ENCODE measurements at places on chromosomes 3 and 15.

- DNase-seq, result no peak
Observed at GRCh38 chr3:56621681-56622080, 61.4 kb downstream of the TASOR start.

DNA sequence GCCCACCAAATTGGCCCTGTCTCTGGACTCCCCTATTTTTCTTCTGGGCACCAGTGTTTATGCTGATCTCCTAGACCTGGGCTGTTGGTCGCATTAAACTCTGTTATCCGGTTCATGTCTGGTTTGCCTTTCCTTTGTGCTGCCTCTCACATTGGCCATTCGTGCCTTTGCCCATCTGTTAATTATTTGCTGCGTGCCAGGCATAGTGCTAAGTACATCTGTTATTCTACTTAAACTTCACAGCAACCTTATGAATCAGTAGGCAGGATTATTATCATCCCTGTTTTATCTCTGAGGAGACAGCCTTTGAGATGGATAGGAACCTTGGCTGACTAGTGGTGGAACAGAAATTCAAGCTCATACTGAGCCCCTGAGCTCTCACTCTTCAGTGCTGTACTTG, 76.0 kb downstream of the THSD4 start:
- no peak for DNase-seq

DNA sequence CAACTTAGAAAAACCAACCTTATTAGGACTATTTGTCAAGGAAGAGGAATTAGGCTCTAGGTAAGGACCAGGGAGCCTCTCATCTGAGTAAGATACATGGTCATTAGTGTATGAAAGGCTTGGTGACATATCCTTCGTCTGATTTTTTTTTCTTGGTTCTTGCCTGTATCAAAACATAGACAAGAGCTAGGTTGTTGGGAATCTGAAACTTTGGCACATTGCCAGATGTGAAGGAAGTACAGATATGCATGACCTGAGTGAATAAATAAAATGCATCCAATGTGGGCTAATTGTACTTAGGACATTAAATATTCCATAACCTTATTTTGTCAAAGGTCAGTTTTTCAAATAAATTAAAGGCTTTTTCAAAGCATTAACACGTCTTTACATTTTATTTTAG, 151.8 kb downstream of the SYNPR start:
- DNase-seq, result no peak

GRCh38 chr15:31298707-31299172, 27.9 kb upstream of the KLF13 start:
- DNase-seq, result no peak

DNA sequence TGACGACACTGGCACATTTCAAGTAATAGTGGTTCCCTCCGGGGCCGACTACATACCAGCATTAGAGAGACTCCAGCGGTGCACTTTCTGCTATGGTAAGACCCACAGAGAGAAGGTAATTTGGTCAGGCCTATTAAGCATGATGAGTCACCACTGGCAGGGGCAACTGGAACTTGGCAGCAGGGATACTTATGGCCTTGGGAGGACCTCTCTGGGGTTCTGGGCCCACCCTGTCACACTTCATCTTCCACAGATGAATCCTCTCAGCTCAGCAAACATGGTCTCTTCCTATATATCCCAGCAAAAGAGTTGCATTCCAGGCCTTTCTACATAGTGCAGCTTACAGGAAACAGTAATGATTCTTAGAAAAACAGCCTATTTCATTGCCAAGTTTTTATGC, 88.0 kb downstream of the PIK3R4 start:
- DNase-seq, result no peak

- DNase-seq, result no peak
Observed at GRCh38 chr3:19596408-19596807, 337.6 kb downstream of the EFHB start.

GRCh38 chr3:155737844-155738460, 6.9 kb downstream of the PLCH1 start:
- no peak for DNase-seq

GRCh38 chr3:33071946-33072345, 25.0 kb downstream of the GLB1 start:
- DNase-seq, result no peak

DNA sequence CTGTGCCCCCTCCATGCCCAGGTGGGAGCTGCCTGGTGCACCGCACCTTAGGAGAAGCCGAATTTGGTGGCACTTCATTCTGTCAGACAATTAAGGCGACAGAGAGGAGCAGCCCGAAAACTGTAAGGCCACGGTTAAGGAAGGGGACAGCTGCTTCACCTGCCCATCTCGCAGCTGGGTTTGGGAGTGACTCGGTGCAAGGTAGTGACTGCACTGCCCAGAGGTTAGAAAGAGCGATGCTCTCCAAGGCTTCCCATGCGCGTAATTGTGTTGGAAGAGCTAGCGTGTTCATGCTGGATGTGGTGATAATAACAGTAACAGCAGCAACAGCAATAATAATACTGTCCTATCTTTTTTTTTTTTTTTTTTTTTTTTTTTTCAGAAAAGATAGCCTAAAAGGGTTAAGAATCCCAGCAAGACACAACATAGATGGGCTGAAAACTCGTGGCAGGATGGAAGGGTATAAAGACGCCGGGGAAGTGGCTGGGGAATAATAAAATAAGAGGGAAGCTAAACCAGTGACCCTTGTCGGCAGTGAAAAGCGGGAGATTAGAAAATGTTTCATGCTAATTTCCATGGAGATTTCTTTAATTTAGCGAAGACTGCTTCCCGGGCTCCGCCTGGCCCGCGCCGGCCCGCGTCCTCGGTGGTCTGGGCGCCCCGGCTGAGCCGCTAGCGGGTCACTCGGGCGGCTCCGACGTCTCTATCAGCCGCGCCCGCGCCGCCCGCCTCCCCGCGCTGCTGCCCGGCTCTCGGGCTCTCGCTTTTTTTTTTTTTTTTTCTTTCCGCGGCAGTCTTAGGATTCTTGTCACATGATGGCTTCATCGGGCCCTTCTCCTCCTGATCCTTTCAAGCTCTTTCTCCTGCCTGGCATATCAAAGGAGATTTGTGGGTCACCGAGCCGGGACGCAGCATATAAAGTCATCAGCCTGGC, 617.1 kb downstream of the NR2F2 start:
- no peak for DNase-seq

GRCh38 chr3:39261726-39262125, 18.1 kb downstream of the CX3CR1 start:
- no peak for DNase-seq

DNA sequence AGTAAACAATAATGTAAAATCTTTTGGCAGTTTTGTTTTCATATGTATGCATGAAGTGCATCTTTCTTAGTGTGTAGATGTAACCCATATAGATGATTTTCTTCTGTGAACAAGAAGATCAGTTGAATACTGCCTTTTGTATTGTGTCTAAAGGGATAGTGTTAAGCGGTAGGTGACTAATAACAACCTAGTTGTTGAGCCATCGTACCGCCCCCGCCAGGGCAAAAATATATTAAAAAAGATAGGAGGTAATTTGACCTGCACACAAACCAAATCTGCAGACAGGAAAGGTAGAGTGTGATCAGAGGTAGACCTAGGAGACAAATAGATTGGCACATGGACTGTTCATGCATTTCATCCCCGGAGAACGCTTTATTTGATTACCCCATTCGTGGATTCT, 3.3 kb upstream of the GMNC start:
- DNase-seq, result no peak

Measured in substantia nigra (tissue), 51 donors.